ENCODE measurements at places on chromosomes 2 and 18.

DNA sequence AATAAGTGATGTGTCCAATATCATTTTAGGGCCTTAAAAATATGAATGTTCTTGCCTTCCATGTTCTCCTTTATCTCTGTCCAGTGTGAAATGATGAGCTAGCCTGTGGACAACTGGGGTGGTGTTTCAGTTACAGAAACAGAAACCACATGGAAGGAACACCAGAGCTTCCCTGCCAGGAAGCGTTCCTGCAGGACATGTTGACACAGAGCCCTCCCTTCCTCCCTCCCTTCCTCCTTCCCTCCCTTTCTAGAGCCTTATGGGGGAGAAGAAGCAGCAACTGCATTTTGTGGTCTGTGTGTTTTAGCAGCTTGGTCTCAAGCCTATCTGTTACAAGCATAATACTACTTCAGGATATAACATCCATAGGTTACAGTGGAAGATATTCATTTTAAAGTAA lies 539.7 kb upstream of the NETO1 start:
- no peak for DNase-seq

- no peak for DNase-seq
Observed at GRCh38 chr2:109427661-109428091, 186.1 kb downstream of the SEPTIN10 start.

DNA sequence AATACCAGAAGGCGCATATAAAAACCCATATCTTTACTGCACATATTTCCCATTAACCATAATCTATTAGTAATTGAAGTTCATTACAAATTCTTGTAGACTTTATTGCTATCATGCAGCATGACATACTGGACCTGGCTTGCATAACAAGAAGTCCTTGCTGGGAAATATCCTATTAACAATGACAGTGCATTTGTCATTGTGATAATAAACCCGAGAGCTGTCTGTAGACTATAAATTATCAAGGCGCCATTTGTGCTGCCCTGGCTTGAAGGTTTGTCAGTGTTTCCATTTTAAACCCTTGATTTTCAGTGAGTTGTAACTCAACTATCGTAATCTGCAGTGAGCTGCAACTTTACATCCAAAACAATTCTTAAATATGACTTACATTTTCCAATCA lies 59.0 kb downstream of the HNMT start:
- no peak for DNase-seq

DNA sequence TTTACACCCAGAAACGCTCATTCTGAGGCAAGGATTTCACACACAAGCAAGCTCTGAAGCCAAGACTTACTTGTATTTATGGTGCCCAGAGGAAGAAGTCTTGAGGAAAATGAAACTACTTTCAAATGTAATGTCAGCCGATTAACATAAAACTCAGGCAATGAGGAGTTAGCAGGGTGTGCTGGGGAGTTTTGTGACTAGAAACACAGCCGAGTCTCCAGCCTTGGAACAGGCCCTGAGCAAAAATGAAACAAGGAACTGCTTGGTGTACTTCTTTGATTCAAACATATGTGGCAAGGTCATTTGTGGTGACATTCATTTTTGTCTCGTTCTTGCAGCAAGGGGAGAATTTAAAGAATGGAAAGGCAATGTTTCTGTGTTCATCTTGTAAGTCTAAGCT lies 4.5 kb downstream of the DYTN start:
- no peak for DNase-seq

DNA sequence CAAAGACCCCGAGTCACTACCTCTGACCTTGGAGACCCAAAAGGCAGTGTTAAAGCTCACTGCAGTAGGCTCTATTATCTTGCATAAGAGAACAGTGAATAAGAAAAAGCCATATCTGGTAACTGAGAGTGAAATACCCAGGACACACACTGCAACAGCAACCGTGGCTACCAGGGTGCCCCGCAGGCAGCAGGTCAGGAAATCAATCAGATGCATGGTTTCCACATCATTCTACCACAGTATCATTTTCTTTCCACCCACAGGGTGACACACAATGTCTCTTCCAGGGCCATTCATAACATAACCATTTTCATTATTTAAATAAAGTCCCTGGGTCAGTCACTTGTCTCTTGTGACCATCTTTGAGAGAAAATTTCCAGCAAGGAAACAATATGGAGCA lies 131.3 kb downstream of the CCBE1 start:
- DNase-seq = no peak
